ENCODE measurements at places on chromosomes 7 and 10.
A peak's percentile ranks its signal among the peaks of the same experiment; 100 is the strongest.

DNA sequence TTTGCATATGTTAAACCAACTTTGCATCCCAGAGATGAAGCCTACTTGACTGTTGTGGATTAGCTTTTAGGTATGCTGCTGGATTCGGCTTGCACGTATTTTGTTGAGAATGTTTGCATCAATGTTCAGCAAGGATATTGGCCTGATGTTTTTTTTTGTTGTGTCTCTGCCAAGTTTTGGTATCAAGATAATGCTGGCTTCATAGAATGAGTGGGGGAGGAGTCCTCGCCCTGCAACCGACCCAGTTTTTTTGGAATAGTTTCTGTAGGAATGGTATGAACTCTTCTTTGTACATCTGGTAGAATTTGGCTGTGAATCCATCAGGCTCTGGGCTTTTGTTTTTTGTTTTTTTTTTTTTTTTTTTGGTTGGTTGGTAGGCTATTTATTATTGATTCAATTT, 147.9 kb downstream of the AHR start:
- H3K27ac ChIP-seq = no peak overlapping the region
- peaks cover 52% of the 10 kb centered on the region for H3K27me3 ChIP-seq
- no peak for DNase-seq
- H3K36me3 ChIP-seq = no peaks in the 10 kb centered on the region
- H3K4me1 ChIP-seq = no peaks in the 10 kb centered on the region

GRCh38 chr10:47013507-47014154, 102.4 kb downstream of the PTPN20 start:
- H3K4me1 ChIP-seq = no peaks in the 10 kb centered on the region
- H3K36me3 ChIP-seq = no peaks in the 10 kb centered on the region
- H3K27me3 ChIP-seq = peaks cover 30% of the 10 kb centered on the region
- H3K4me3 ChIP-seq = no peak overlapping the region

GRCh38 chr10:61877887-61878739, 23.4 kb upstream of the ARID5B start:
- no peak overlapping the region for H3K4me3 ChIP-seq
- H3K27me3 ChIP-seq = peaks cover 14% of the 10 kb centered on the region
- peaks cover 7% of the 10 kb centered on the region for H3K4me1 ChIP-seq
- no peak for DNase-seq
- H3K27ac ChIP-seq = no peak overlapping the region

DNA sequence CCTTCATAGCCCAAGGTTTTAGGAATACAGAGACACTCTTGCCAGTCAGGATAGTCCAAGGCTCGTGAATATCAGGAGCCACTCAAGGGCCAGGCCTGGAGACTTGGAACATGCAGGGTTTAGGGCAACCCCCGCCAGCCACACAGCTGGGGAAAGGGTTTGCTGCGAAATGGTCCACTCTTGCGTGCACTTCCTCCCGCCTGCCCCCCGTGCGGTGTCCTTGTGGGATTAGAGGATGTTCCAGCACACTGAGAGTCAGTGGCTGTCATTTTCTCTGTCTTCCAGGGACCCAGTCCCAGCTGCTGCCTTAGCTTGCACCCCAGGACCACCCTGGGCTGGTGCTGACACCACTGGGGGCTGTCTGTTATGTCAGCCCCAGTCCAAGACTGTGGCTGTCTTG, 38.5 kb downstream of the POR start:
- H3K27ac ChIP-seq = no peak overlapping the region
- no peak overlapping the region for H3K4me3 ChIP-seq

DNA sequence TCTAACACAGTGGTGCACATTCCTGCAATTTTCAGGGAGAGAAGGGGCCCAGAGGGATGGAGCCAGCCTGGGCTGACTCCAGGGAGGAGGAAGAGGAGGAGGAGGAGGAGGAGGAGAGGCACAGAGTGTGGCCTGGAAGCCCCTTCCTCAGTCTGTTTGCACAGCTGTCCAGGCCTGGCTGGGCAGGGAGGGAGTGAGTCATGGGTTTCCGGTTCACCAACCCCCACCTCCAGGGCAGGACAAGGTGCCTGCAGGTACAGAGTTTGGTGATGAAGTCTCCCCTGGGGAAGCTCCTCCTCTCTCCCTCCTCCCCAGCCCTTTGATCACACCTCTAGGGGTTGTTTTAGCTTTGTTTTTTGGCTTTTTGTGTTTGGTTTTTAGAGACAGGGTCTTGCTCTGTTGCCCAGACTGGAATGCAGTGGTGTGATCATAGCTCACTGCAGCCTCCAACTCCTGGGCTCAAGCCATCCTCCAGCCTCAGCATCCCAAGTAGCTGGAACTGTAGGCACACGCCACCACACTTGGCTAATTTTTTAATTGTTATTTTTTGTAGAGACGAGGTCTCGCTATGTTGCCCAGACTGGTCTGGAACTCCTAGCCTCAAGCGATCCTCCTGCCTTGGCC, 77.5 kb upstream of the CUX1 start:
- no peak for DNase-seq
- no peak overlapping the region for H3K4me3 ChIP-seq
- peaks cover 7% of the 10 kb centered on the region for H3K27me3 ChIP-seq
- H3K27ac ChIP-seq = no peak overlapping the region
- H3K36me3 ChIP-seq = no peaks in the 10 kb centered on the region
- peaks cover 4% of the 10 kb centered on the region for H3K4me1 ChIP-seq

DNA sequence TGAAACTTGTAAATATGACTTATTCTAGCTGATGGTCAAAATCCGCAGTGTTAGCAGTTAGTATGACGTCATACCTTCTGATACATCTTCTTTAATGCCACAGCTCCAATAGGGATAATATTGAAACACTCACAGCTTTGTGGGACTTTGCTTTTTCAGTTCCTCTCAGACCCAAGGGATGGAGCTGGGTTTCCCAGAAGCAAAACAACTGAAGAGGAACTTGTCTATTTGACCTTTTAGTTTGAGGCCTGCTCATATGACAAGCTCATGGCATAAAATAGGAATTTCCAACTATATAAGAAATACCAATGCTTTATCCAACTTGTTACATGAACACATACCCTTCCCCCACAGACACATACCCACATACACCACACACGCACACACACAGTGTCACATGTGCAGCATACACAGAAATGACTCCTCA, 31.6 kb upstream of the C10orf67 start:
- H3K27ac ChIP-seq = no peak overlapping the region
- no peak for DNase-seq
- no peaks in the 10 kb centered on the region for H3K4me1 ChIP-seq

DNA sequence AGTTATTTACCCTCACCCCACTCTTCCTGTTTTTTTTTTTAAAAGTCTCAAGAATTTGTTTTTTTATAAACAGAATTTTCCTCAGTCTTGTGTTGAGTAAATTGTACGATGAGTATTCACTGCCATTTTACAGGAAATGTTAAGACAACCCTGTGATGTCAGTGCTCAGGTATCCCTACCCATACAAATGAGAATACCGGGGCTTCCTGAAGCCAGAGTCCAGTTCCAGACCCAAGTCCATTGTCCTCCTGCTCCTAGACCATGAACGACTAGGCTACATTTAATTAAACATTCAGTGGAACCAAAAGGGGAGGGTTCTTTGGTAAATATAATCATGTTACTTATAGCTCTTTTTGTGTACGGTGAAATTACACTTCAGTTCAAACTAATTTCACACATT, 79.2 kb downstream of the GNAI1 start:
- no peak overlapping the region for H3K4me3 ChIP-seq
- no peak overlapping the region for H3K27ac ChIP-seq
- no peaks in the 10 kb centered on the region for H3K36me3 ChIP-seq
- DNase-seq = no peak

GRCh38 chr10:290026-290725, 154.9 kb downstream of the ZMYND11 start:
- H3K27ac ChIP-seq = no peak overlapping the region
- DNase-seq = no peak
- H3K4me1 ChIP-seq = peaks cover 21% of the 10 kb centered on the region

- H3K27ac ChIP-seq = no peak within 1 kb of the TSS
- H3K27me3 ChIP-seq = peaks cover 22% of the 10 kb centered on the region
- H3K4me1 ChIP-seq = no peaks in the 10 kb centered on the region
- no peaks in the 10 kb centered on the region for H3K36me3 ChIP-seq
- H3K4me3 ChIP-seq = peak within 1 kb of the TSS; percentile 54
Measured at GRCh38 chr10:49115015-49115795, at the start of gene VSTM4. Gene VSTM4, minus strand, starts transcription at chr10:49115522. Its CDS starts 37 bp downstream, at chr10:49115485.

- no peak for DNase-seq
- H3K27me3 ChIP-seq = no peaks in the 10 kb centered on the region
- H3K27ac ChIP-seq = no peak overlapping the region
- H3K4me1 ChIP-seq = no peaks in the 10 kb centered on the region
- no peaks in the 10 kb centered on the region for H3K36me3 ChIP-seq
Measured at GRCh38 chr10:130486906-130487305, 350.7 kb downstream of the GLRX3 start.

DNA sequence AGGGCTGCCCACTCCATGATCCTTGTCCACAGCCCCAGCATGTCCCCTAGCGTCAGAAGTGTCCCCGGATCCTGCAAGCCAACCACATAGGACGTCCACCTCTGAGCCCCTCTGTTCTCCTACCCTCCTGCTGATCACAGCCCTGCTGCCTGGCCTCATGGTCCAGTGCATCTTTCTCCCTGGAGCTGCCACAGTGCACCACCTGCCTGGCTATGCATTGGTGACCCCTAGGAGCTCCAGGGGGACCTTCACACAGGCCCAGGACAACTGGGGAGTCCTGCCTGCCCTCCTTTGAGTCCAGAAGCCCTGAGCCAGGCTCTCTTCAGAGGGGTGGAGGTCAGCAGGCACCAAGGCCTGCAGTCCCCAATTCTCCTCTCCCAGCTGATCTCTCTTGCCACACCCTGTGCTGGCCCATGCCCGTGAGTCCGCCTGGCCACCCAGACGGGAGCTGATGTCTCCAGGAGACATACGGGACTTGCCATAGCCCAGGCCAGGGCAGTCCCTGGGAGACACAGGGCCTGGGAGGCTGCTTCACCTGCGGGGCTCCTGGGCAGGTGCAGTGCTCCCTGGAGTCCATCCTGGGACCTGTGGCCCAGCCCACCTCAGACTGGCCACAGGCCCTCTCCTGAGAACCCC, 77.4 kb upstream of the RET start:
- H3K4me3 ChIP-seq = no peak overlapping the region
- no peaks in the 10 kb centered on the region for H3K4me1 ChIP-seq
- H3K27ac ChIP-seq = no peak overlapping the region
- no peaks in the 10 kb centered on the region for H3K36me3 ChIP-seq
- peaks cover 10% of the 10 kb centered on the region for H3K27me3 ChIP-seq

- peak overlapping the region; percentile 7 for H3K27ac ChIP-seq
- H3K27me3 ChIP-seq = no peaks in the 10 kb centered on the region
- H3K4me3 ChIP-seq = no peak overlapping the region
Measured at GRCh38 chr7:6228361-6229229, 43.8 kb downstream of the CYTH3 start.

DNA sequence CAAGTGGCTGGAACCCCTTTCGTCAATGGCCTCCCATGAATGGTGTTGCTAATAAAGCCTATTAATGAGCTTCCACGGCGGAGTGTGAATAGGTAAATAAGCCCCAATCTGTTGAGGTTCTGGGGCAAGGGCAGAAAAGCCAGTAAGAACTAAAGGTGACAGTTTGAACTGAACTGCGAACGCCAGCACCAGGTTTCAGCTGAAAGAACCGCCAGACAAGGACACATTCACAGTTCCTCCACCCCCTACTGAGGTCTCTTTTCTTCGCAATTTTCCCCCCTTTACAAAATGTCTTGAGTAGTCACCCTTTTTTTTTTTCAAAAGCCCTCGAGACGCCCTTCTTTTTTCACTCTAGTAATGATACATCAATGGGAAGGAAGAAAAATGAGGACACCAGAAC, 2.4 kb upstream of the FGFR2 start:
- peaks cover 5% of the 10 kb centered on the region for H3K4me1 ChIP-seq
- no peak overlapping the region for H3K27ac ChIP-seq
- no peak overlapping the region for H3K4me3 ChIP-seq
- no peak for DNase-seq
- H3K27me3 ChIP-seq = peaks cover 43% of the 10 kb centered on the region

DNA sequence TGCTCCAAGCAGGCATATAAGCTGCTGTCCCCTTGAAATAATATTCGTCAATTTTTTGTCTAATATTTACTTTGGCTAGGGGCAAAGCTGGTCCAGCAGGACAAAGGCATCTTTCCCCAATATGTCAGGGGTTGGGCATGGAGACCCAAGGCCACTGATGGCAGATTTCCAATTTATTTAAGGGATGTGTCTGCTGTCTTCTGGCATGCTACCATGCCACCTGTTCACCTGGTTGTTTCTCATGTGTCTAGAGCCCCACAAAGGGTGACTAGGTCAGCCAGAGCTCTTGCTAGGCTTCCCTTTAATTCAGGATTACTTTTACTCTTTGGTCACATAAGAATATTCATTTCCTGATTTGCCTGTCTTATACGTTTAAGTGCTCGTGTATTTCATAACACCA, 22.1 kb upstream of the SYPL1 start:
- H3K27me3 ChIP-seq = peaks cover 26% of the 10 kb centered on the region
- no peak overlapping the region for H3K4me3 ChIP-seq
- no peak for DNase-seq
- H3K36me3 ChIP-seq = peaks cover 2% of the 10 kb centered on the region

- no peak for DNase-seq
- H3K36me3 ChIP-seq = no peaks in the 10 kb centered on the region
- no peaks in the 10 kb centered on the region for H3K4me1 ChIP-seq
Measured at GRCh38 chr10:59382831-59383295, 20.5 kb upstream of the FAM13C start.

DNA sequence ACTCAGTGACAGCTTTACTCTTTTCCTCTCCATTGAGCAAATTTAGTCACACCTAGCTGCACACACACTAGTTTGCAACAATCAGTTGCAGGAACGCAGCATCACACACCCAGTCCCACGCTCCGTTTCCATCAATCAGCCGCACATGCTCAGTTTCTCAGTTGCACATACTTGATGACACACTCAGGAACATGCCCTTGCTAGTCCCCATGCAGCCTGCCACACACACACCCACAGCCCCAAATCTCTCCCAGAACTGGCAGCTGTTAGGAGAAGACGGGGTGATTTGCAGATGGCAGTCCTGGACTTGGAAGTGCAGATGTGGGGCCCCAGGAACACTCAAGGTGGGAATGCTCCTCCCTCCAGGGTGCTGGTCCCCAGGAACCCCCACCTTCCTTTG, 7.7 kb downstream of the LBX1 start:
- H3K36me3 ChIP-seq = peaks cover 10% of the 10 kb centered on the region
- H3K27me3 ChIP-seq = peaks cover 100% of the 10 kb centered on the region
- peaks cover 36% of the 10 kb centered on the region for H3K4me1 ChIP-seq
- no peak for DNase-seq
- H3K4me3 ChIP-seq = no peak overlapping the region
- H3K27ac ChIP-seq = no peak overlapping the region

- peaks cover 36% of the 10 kb centered on the region for H3K4me1 ChIP-seq
- H3K27me3 ChIP-seq = no peaks in the 10 kb centered on the region
- peaks cover 5% of the 10 kb centered on the region for H3K36me3 ChIP-seq
- H3K27ac ChIP-seq = no peak overlapping the region
- no peak for DNase-seq
Measured at GRCh38 chr7:4706384-4707216, 24.5 kb downstream of the FOXK1 start.

Measured in central memory CD8-positive, alpha-beta T cell (primary cell).